ENCODE measurements at places on chromosomes 2 and 18. TPM values are rescaled to one million over a fixed set of nuclear protein-coding genes. Genes with fewer than 3 reads are reported as not detected.

- DNase-seq = peak; percentile 0
Observed at GRCh38 chr2:227939271-227940027, 68.0 kb downstream of the DAW1 start.

Gene NPPC
- 0.32 TPM for polyA plus RNA-seq

Gene IGFBP5
- polyA plus RNA-seq = 416 TPM

Gene SLC5A7
- 0.62 TPM for polyA plus RNA-seq

Gene IL18R1
- polyA plus RNA-seq = 2.5 TPM

DNA sequence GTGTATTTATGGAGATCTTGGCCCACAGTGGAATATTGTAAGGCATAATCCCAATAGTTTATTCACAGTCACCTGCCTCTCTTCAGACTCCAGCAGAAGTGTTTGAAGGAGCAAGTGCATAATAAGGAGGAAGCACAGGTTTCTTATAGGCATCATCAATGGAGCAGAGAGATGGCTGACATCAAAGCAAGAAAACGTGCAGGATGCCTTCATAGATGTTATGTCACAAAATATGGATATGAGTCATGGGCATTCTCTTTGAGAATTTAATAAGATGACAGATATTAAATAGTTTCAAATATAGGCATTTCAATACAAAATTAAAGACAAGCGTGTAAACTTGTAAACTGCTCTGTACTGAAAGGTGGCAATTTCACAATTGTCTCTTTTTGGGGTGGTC lies 4.0 kb upstream of the RND3 start:
- DNase-seq = no peak

DNA sequence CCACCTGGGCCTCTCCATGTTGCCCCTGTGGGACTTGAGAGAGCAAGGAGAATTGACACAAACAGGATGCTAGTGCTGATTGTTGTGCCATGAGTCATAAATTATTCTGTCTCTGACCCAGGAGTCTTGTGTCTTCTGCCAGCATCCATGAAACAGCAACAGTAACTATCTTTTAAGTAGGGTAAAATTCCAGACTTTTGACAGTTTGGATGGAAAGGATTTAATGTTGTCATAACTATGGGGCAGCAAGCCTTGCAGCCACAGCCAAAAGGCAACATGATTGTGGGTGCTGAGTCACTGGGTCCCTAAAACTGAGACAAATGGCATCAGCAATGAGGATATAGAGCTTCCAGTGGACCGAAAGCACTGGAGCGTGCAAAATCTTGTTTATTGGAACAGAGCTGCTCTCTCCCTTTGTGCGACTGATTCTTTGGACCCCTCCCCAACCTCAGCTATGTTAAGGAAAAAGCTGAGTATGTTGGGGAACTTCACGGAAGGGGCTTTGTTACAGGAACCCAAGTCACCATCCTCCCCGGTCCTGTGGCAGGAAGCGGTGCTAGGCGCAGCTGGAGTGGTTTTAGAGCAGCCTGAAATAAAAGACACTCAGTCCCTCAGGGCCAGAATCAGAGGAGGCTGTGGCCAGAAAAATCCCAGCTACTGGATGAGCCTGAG lies 9.6 kb upstream of the ITPRIPL1 start:
- no peak for DNase-seq

GRCh38 chr2:81276595-81276994 lies 972.0 kb upstream of the LRRTM1 start:
- DNase-seq = no peak

GRCh38 chr2:197993830-197994229 lies 189.4 kb downstream of the PLCL1 start:
- DNase-seq = no peak

GRCh38 chr18:63578357-63578958 lies 8.7 kb upstream of the SERPINB13 start:
- DNase-seq = peak; percentile 30
